ENCODE measurements at places on chromosomes 3 and 15.

DNA sequence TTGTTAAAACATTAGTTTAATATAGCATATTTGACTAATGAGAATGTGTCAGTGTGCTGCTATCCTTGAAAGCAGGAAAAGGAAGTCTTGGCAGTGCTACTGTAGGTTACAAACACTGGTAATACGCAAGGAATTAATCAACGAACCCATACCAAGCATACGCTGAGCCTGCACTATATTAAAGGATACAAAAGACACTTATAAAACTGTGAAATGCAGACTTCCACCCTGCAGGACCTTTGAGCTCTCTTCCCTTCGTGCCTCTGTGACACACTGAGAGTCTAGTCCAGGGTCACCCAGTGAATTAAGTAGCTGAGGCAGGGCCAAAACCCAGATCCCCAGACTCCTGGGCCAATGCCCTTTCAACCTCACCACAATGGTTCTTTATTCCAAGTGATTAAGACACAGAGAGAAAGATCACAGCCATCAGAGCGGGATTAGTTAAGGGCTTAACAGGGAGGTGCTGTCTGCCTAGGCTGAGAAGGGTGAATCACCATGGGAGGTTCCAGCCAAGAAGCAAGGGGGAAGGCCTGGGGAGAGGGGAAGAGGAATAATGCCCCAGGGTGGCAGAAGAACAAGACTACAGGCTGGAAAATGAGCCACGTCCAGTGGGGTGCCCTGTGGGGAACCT is 6.8 kb downstream of the ANXA2 start:
- DNase-seq, result no peak

- no peak for DNase-seq
These were observed 52.7 kb downstream of the NFKBIZ start for GRCh38 chr3:101902041-101902440.

DNA sequence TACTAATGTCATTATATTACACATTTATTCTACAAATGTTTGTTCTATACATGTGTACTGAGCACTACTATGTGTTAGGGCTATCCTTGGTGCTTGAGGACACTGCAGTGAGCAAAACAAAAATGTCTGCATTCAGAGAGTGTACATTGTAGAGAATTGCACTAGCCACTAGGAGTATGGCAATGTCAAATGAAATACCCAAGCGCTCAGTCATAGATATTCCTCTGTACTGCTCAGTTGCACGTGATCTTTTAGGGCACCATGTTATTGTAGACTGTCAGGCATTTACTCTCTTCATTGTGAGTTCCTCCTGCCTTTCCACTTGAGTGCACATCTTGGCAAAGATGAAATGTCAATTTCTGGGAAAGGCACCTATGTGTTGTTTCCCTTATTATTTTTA is 36.8 kb downstream of the FNDC3B start:
- no peak for DNase-seq

- no peak for DNase-seq
These were observed 14.3 kb downstream of the RHOA start for GRCh38 chr3:49397470-49397869.

DNA sequence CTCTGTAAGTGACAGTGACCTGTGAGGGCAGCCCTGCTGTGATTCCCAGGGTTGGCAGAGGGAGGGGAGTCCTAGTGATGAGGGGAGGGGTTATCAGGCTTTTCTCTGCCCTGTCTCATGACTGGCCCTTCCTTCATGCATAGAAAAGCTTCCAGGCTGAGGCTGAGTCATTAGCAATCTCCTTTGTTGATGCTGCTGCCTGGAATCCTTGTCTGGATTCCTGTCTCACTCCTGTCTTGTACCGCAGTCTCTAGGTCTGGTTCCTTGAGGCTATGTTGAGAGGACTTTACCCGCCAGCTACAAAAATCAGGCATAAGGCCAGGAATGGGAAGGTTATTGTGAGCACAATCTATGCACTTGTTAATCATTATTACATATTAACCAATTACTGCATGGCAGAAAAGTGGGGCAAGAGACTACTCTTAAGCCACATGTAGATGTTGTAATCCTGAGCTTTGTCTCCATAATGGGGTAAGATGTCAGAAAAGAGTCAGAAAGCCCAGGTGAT is 7.2 kb downstream of the KLHL6 start:
- no peak for DNase-seq

- DNase-seq, result no peak
These were observed 355.0 kb downstream of the RBMS3 start for GRCh38 chr3:29635888-29636287.

GRCh38 chr3:139251529-139251928 is 92.3 kb upstream of the MRPS22 start:
- DNase-seq, result no peak

GRCh38 chr15:26562336-26562735 is 210.5 kb downstream of the GABRB3 start:
- DNase-seq, result no peak

- DNase-seq, result no peak
These were observed 217.6 kb upstream of the IL12A start for GRCh38 chr3:159770998-159771397.

DNA sequence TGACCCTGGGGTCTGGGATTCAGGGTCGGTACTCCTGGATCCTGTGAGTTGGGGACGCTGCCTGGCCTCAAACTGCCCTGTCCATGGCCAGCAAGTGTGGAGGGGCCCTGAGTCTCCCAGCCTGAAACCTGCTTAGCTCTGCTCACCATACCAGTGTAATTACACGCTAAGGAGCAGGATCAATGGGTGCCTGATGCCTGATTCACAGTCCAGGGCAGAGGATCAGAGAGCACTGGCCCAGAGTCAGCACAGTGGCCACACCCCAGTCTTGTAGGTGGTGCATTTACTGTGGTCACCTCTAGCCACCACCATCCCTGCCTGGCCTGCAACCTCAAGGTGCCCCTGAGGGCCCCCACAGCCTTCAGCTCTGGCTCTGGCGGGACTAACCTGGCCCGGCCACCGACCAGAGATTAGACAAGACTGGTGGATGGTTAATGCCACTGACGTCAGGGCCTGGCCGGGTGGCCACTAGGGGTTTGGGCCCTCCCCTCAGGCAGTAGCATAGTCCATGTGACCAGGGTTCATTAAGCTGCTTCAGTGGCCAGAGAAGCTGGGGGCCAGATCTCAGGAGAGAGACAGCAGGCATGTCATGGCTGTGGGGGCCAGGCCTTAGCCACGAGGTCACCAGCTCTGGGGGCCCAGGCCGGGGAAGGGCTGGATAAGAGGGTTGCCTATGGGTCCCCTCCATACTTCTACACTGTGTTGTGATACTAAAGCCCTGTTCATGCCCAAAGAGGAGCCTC is 3.3 kb upstream of the SLC38A3 start:
- no peak for DNase-seq

- DNase-seq, result peak; percentile 64
These were observed 65.3 kb downstream of the KLF13 start for GRCh38 chr15:31391687-31392671.

GRCh38 chr15:62505762-62506161 is 340.7 kb upstream of the C2CD4B start:
- no peak for DNase-seq

DNA sequence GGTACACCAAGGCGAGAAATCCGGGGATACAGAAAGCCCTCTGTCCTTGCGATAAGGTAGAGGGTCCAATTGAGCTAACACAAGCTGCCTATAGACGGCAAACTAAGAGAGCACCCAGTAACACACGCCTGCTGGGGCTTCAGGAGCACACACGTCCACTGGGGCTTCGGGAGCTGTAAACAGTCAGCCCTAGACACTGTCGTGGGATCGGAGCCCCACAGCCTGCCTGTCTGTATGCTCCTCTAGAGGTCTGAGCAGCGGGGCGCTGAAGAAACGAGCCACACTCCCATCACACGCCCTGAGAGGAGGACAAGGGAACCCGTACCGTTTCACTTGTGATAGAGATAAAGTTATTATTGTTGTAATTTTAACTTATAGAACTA is 486 bp downstream of the SAMMSON start:
- DNase-seq, result no peak

- no peak for DNase-seq
These were observed 7.6 kb downstream of the ARPC4 start for GRCh38 chr3:9800529-9800928.

GRCh38 chr3:45406772-45407171 is 18.4 kb downstream of the LARS2 start:
- DNase-seq, result no peak

- DNase-seq, result no peak
These were observed 366.5 kb upstream of the TBL1XR1 start for GRCh38 chr3:177563792-177564191.

GRCh38 chr15:94110476-94111130 is 120.8 kb upstream of the MCTP2 start:
- no peak for DNase-seq

DNA sequence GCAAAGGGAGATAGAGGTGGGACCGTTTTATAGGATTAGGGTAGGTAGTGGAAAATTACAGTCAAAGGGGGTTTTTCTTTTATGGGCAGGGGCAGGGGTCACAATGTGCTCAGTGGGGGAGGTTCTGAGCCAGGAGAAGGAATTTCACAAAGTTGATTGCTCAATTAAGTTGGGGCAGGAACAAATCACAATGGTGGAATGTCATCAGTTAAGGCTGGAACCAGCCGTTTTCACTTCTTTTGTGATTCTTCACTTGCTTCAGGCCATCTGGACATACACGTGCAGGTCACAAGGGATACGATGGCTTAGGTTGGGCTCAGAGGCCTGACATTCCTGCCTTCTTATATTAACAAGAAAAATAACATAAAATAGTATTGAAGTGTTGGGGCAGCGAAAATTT is 453.8 kb downstream of the VGLL3 start:
- DNase-seq, result no peak

DNA sequence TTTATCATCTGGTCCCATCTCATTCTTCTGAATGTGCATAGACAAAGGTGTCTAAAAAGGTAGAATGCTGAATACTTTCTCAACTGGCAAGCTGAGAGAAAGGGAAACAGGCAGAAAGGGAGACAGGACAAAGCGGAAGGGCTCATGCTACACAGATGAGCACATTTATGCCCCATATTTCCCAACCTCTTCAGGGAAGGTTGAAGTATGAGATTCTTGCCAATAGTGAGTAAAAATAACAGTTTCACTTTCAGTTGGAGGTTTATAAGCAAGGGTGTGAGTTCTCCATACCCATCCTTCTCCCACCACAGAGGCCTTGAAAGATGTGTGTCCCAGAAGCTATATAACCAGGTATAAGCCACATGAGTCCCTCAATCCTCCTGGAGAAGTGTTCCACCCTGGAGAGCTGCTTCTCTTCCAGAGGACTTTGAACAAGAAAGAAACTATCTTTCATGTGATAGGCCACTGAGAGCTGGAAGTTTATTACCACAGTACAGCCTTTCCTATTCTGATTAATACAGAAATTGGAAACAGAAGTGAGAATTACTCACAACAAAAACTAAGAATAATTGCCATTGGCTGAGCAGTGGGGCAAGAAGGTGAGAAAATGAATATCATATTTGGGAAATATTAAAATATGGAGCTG is 709.4 kb upstream of the NR2F2 start:
- no peak for DNase-seq

- no peak for DNase-seq
These were observed 71.4 kb downstream of the LRRC49 start for GRCh38 chr15:70964058-70964457.

GRCh38 chr3:184380185-184380626 is 352 bp downstream of the CHRD start:
- DNase-seq, result no peak

DNA sequence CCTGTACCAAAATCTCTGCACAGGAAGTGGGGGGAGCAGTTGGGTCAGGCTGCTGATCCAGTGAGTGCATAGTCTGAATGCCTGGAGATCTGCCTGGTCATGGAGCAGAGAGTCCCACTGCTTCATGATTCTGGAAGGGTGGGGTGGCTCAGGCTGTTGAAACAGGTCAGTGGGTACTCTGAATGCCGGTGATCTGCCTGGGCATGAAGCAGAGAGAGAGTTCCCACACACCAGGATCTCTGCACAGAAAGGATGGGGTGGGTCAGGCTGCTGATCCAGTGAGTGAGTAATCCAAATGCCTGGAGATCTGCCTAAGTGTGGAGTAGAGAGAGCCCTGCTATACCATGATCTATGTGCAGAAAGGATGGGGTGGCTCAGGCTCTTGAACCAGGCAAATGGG is 16.1 kb upstream of the GCSAM start:
- DNase-seq, result no peak

GRCh38 chr15:89631902-89632264 is 23.4 kb downstream of the KIF7 start:
- no peak for DNase-seq

DNA sequence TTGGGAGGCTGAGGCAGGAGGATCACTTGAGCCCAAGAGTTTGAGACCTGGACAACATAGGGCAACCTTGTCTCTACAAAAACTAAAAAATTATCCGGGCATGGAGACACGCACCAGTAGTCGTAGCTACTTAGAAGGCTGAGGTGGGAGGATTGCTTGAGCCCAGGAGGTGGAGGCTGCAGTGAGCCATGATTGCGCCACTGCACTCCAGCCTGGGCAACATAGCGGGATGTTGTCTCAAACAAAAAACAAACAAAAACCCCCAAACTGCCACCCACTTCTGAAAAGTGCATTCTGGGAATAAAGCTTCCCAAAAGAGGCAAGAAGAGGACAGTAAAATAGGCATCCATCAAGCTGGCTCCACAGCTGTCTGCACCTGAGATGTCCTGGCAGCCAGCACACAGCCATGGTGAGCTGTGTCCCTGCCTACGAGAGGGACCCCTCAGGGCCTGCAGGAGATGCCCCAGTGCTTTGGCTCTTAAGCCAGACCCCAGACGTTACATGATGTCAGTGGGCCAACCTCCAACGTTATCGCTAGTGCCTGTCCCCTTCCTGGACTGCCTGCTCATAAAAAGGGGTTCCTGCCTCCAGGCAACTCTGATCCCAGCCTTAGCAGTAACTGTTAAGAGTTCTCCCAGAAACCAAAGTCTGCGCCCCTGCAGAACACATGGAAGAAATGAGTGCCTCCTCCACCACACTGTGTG is 101.1 kb downstream of the LRIG1 start:
- no peak for DNase-seq

DNA sequence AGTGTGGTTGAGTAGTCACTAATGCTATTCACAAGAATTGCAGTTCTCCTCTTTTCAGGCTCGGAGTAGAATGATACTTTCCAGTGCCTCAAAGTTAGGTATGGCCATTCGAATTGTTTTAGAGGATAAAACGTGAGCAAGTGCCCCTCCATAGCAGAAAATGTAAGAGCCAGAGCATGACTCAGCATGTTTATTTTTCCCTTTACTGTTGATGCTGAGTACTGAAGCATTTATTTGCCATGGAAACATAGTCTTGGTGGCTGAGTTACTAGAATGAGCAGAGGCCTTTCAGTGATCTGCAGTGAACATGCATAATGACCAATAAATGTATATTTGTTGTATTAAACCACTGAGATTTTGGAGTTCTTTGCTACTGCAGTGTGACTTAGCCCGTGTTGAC is 540.6 kb downstream of the NLGN1 start:
- DNase-seq, result no peak

All from stimulated activated CD8-positive, alpha-beta memory T cell treated with anti-CD3 and anti-CD28 coated beads, Interleukin-15, amount 100 ng/mL, for 24 hours (primary cell).